ENCODE measurements at places on chromosomes 7 and 10. TPM values are rescaled to one million over a fixed set of nuclear protein-coding genes. Genes with fewer than 3 reads are reported as not detected.

ERVW-1 gene
- not detected for total RNA-seq

ZNF783 gene
- 12.6 TPM for total RNA-seq

GIMAP2 gene
- total RNA-seq: 0.66 TPM

DOCK1 gene
- 84.5 TPM for total RNA-seq

CCDC3 gene
- total RNA-seq: under 0.01 TPM

AZGP1 gene
- not detected for total RNA-seq

GPR15LG gene
- total RNA-seq: not detected

CREM gene
- total RNA-seq: 21.4 TPM

ATG9B gene
- not detected for total RNA-seq

FAM25A gene
- not detected for total RNA-seq

FOXI2 gene
- not detected for total RNA-seq

CARD11 gene
- 0.88 TPM for total RNA-seq

FAM25C gene
- total RNA-seq: not detected

LEP gene
- total RNA-seq: not detected

SLC39A12 gene
- not detected for total RNA-seq

HOXA4 gene
- total RNA-seq: not detected

TAS2R5 gene
- total RNA-seq: 0.57 TPM

MKI67 gene
- 42.9 TPM for total RNA-seq

DOCK4 gene
- 12.5 TPM for total RNA-seq

FBXL13 gene
- total RNA-seq: 1.1 TPM

BMS1 gene
- total RNA-seq: 23.5 TPM

PRRT4 gene
- not detected for total RNA-seq

TET1 gene
- total RNA-seq: 7.3 TPM

IL2RA gene
- not detected for total RNA-seq

SYT15B gene
- 1.3 TPM for total RNA-seq

ST8SIA6 gene
- total RNA-seq: 0.14 TPM

ZNF365 gene
- 7.0 TPM for total RNA-seq

Data from placental pericyte (primary cell).